Omental fat pad (tissue), 4 donors: ENCODE measurements at places on chromosomes 6 and 20.

DNA sequence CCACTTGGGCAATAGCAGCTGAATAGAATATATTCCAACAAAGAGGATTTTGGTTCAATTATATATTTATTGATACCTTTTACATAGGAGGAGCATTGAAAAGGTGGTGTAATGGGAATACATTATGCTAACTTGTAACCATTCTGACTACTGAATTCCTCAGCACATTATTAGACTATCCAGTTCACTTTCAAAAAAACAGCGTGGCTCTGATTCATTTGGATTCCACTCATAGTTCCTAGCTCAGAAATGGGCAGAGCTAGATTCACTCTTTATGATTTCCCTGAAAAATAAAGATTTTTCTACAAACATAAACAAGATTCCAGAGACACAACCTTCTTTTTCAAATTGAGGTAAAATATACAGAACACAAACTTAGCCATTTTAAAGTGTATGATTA, 9.2 kb upstream of the TRERF1 start:
- no peak for DNase-seq

DNA sequence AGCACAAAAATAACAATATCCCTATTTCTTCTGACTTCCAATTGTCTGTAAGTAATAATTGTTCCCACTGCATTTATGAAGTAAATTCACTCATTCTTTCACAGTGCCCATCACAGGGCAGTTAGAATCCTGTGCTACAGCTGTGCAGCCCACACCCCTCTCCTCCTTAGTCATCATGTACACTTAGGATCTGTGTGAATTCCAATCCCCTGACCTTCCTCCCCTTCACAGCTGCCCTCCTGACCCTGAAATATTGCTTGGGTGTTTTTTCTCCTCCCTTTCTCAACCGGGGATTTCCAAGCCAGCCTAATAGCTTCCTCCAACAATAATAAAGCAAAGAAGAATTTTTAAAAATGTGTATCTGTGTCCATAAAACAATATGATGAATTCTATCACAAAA, 91.5 kb upstream of the BEND6 start:
- no peak for DNase-seq

DNA sequence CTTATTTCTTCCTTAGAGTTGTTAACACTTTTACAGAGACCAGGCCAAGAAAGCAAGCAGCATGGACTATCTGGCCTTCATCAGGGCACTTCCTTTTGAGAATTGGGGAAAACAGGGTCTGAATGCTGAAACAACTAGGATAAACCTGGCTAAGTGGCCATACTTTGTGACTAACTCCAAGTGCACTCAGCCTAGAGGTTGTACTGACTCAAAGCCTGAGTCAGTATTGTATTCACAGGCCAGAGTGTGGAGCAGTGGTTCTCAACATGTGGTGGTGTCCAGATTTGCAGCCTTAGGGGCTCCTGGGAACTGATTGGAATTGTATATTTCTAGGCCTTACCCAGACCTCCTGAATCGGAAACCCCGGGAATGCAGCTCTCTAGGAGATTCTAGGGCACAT, 20.1 kb downstream of the SEC23B start:
- DNase-seq = no peak

GRCh38 chr20:5789827-5790226, 39.6 kb downstream of the SHLD1 start:
- no peak for DNase-seq

DNA sequence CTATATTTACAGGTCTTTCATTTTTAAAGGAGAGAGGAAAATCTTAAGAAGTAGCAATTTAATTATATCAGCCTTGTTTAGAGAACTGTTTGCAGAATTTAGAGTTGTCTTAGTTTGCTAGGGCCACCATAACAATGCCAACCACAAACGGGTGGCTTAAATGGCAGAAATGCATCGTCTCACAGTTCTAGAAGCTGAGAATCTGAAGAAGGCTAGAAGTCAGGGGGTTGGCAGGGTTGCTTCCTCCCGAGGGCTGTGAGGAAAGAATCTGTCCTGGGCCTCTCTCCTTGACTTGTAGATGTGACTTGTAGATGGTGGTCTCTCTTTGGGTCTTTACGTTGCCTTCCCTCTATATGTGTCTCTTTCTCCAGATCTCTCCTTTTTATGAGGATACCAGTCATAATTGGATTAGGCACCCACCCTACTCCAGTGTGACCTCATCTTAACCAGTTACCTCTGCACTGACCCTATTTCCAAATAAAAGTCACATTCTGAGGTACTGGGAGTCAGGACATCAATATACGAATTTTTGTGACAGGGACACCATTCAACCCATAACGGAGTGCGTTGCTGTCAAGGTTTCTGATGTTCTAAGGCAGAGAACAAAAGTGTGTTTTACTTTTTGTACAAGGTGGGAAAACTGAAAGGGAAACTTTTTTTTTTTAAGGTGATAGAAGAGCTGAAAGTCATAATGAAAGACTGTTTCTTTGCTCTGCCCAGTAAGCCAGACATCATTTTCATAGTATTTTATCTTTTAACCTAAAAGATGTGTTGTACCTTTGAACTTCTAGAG, 84.4 kb downstream of the SAMD3 start:
- DNase-seq = no peak

DNA sequence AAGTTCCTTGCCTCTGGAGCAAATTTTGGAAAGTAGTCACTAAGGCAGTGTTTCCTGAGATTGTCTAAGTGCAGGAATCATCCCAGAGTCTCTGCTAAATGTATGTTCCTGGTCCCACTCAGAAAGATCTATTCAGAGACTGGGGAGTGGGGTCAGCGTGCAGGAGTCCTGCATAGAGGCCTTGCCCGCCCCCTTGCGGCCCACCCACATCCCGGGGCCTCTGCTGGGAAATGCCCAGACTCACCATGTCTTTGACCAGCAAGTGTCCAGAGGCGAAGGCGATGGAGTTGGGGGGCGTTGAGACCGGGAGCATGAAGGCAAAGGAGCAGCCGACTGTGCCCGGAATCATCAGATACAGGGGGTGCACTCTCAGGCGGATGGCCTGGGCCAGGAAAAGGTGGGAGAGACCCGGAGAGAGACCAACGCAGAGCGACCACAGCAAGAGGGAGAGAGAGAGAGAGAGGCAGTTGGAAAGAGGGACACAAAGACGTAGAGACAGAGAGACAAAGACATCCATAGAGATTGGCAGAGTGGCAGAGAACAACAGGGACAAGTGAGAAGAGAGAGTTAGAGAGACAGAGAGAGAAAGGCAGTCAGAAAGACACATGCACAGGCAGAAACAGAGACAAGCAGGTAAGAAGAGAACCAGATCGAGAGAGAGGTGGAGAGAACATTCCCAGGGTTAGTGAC, 12.9 kb upstream of the OCSTAMP start:
- DNase-seq = no peak

DNA sequence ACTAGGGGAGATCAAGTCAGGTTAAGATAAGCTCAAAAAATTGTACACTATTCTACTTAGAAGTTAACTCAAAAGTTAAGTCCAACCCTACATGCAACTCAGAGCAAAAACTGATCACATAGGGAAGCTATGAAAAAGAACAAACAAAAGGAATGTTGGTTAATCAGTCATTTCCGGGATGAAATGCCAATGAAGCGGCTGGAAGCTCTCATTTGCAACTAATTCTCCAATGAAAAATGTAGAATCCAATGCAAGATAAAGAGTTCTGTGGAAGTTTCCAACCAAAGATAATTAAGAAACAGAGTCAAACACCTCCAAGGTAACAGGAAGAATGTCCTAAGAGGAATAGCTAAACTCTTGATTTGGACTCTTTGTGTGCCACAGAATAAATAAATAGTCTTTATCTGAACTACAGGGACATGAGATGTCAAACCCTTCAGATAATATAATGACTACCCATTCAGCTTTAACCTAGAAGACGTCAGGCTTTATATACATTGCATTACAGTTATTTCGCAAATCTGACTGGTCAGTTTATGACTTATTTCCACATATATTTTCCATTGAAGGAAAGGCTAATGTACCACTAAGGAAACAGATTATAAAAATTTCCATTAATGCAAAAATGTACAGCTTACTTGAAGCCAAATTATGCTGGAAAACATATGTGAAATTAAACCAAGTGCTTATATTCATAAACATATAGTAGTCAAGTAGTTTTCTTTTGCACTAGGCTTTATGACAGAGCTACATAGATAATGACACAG, 48.0 kb upstream of the DST start:
- no peak for DNase-seq

- no peak for DNase-seq
Observed at GRCh38 chr6:116518621-116519368, 7.4 kb downstream of the CALHM5 start.

DNA sequence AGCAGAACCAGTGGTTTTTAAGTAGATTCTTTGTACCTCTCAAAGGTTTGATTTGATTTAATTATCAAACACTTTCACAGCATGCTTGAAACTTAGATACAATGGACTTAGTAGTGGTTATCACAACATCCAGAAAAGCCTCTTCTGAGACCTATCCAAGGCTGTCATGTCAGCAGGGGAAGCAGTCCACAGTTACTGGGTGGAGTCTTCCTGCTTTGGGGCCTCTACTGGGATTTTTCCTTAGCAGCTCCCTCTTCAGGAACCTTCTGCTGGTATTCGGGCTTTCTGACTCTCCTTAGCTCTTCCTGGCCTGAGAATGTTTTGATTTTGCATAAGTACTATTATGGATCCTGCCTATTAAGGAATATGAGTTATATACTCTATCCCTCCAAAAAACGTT, 36.0 kb downstream of the ARFGEF2 start:
- DNase-seq = no peak

DNA sequence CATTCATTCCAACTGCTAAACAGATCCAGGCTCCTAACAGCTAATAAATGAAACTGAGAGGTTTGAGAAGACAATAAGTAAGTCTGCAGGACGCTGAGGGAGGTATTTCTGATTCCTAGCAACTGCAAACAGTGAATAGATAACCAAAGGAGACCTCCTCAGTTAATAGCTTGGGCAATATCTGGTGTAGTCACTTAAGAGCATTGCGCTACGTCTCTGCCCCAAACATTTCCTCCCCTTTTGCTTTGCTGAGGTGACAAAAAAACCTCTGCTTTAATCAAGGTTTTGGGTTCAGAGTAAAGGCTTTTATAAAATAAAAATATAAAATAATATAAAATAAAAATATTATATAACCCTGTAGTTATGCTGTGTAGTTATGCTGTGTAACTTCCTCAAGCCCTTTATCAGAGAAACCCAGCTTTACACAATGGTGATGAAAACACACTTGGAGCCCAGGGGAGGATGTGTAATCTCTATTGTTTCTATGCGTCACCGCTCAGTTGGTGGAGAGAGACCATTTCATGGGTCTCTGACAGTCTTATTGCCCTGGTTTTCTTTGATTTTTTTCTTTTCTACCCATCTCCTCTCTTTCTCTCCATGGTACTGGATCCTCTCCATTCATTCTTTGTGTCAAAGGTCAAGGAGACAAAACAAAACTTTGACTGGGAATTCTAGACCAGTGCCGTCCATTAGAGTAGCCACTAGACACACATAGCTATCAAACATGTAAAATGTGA, 18.9 kb upstream of the CALHM5 start:
- no peak for DNase-seq

DNA sequence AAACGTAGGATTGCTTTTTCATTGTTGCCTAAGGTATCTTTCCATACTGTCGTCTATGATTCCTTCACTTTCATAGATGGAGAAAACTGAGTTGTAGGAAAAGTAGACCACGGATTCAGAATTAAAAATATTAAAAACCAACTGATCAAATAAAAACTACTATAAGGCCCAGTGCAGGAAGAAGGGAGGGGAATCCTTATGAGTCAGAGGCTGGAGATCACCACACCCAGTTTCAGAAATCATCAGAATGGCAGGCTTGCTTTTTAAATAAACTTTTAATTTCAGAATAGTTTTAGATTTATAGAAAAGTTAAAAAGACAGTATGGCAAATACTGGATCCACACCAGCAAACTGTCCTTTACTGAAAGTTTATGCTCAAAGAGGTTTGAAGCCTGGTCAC, 32.0 kb upstream of the POPDC3 start:
- no peak for DNase-seq

GRCh38 chr6:33719326-33719987, 8.0 kb upstream of the UQCC2 start:
- no peak for DNase-seq

DNA sequence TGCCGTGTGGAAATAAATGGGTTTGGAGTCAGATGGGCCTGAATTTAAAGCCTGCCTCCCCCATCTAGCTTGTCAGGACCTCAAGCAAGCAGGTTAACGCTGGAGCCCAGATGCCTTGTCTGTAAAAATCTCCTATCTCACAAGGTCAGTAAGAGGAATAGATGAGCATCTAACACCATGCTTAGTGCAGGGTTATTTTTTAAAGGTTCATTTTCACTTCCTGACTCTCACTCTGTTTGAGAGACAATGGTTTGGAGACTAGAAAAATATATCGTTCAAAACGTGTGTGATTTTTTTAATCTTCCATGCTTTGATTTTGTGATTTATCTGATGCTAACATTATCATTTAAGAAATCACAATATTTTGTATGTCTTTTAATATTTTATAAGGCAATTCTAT, 114.0 kb upstream of the TAB2 start:
- no peak for DNase-seq

DNA sequence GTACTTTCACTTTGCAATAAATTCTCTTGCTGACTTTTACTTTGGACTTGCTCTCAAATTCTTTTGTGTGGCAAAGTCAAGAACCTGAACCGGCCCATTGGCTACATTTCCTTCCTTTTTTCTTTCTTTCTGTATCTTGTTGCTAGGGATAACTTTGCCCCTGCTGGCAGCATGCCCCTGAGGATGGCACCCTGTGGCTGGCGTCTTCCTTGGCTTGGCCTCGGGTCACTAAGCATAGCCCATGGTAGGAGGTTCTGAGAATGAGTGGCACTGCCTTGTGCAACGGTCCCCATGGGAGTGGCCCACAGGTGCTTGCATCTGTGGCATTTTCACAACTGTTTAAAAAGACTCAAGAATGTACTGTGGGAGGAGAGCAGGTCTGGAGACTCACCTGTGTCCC, 14.0 kb upstream of the HLA-F start:
- DNase-seq = no peak

GRCh38 chr6:139392794-139393193, 18.3 kb upstream of the CITED2 start:
- no peak for DNase-seq

- no peak for DNase-seq
Observed at GRCh38 chr20:47660983-47661700, 124.1 kb downstream of the SULF2 start.

- no peak for DNase-seq
Observed at GRCh38 chr20:34843421-34843820, 18.0 kb upstream of the NCOA6 start.
